Spleen (tissue), 13 donors: ENCODE measurements at places on chromosomes 3 and 15. TPM values are rescaled to one million over a fixed set of nuclear protein-coding genes. Genes with fewer than 3 reads are reported as not detected.
A peak's percentile ranks its signal among the peaks of the same experiment; 100 is the strongest.

Gene XYLB
- total RNA-seq = 12.3 TPM

Gene GOLGA8N
- total RNA-seq = 10.3 TPM

Gene FILIP1L
- total RNA-seq = 34.7 TPM

GRCh38 chr3:74217467-74217866 lies 397.0 kb downstream of the CNTN3 start:
- no peaks in the 10 kb centered on the region for H3K36me3 ChIP-seq
- no peak for DNase-seq
- H3K27ac ChIP-seq = no peak overlapping the region
- no peaks in the 10 kb centered on the region for H3K4me1 ChIP-seq
- no peak overlapping the region for H3K4me3 ChIP-seq

- DNase-seq = peak; percentile 80
- H3K27ac ChIP-seq = no peak overlapping the region
- H3K4me3 ChIP-seq = no peak overlapping the region
- H3K36me3 ChIP-seq = no peaks in the 10 kb centered on the region
Observed at GRCh38 chr3:38834110-38834509, 18.1 kb upstream of the SCN10A start.

DNA sequence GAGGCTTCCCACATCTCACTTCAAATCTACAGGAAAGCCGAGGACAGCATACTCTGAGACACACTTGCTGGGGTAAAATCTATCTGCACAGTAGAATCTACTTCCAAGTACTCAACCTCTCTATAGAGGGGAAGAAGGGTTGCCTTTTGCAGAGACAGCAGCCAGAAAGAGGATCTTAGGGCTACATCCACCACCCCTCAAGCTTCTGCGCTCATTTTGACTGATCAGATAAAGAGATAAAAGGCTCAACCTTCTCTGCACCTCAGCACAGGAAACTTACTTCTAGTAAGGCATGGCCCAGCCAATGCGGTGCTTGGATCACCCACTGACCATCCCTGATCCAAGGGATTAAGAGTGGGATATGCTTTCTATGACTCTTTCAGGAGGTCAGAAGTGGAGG lies 6.9 kb upstream of the SLC9A9 start:
- no peak overlapping the region for H3K27ac ChIP-seq
- no peak for DNase-seq
- no peaks in the 10 kb centered on the region for H3K27me3 ChIP-seq
- H3K4me1 ChIP-seq = peaks cover 3% of the 10 kb centered on the region
